Gastrocnemius medialis (tissue), 4 donors: ENCODE measurements at places on chromosomes 3 and 15. TPM values are rescaled to one million over a fixed set of nuclear protein-coding genes. Genes with fewer than 3 reads are reported as not detected.

GRCh38 chr15:35486296-35486695 lies 59.7 kb downstream of the DPH6 start:
- no peak overlapping the region for H3K27ac ChIP-seq
- no peak for DNase-seq
- no peaks in the 10 kb centered on the region for H3K27me3 ChIP-seq
- no peaks in the 10 kb centered on the region for H3K4me1 ChIP-seq
- no peak overlapping the region for H3K4me3 ChIP-seq

GRCh38 chr3:120749843-120750242 lies 7.3 kb downstream of the GTF2E1 start:
- H3K27ac ChIP-seq = no peak overlapping the region
- H3K4me1 ChIP-seq = peaks cover 12% of the 10 kb centered on the region
- H3K27me3 ChIP-seq = no peaks in the 10 kb centered on the region
- no peak for DNase-seq
- no peak overlapping the region for H3K4me3 ChIP-seq

DNA sequence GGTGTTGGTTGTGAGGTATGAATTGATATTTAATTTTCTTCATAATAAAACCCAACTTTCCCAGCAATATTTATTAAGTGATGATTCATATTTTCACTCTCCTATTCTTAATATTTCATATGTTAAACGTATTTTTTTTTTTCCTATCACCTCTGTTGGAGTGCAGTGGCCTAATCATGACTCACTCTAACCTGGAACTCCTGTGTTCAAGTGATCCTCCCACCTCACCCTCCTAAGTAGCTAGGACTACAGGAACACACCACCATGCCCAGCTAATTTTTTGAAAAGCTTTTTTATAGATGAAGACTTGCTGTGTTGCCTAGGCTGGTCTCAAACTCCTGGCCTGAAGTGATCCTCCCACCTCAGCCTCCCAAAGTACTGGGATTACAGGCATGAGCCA lies 8.6 kb downstream of the PARP15 start:
- no peaks in the 10 kb centered on the region for H3K4me1 ChIP-seq
- no peaks in the 10 kb centered on the region for H3K27me3 ChIP-seq
- no peak for DNase-seq
- H3K36me3 ChIP-seq = no peaks in the 10 kb centered on the region
- no peak overlapping the region for H3K27ac ChIP-seq
- H3K4me3 ChIP-seq = no peak overlapping the region

DNA sequence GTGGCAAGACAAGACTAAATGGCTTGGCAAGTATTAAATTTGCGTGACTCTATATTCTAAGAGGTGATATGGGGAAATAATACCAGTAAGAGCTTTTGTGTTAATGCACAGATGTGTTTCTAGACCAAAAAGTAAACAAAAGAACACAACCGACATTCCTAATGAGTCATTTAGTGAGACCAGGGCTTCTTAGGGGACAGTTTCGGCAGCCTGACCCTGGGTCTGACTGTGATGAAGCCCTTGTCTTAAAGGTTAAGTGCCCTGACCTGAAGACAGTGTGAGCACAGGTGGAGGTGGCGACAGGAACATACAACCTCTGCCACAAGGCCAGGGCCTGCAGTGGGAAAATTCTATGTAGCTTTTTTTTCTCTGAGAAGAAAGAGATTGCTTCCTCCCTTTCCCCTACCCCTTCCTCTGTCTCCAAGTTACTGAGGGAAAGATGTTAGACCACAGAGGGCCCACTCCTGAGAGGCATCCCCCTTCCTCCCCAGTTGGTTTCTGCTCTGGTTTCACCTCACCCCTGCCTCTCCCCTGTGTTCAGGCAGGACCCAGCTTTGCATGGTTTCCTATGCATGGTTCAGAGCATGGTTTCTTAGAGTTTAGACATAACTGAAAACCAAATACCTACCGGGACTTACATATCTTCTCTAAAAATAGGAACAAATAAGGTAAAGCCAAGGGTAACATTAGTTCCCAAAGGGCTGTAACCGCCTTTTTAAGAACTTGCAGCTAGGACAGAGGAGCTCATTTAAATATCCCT lies 24.8 kb upstream of the CMTM7 start:
- H3K27ac ChIP-seq = no peak overlapping the region
- H3K36me3 ChIP-seq = no peaks in the 10 kb centered on the region
- H3K4me3 ChIP-seq = no peak overlapping the region
- no peaks in the 10 kb centered on the region for H3K4me1 ChIP-seq
- no peaks in the 10 kb centered on the region for H3K27me3 ChIP-seq
- no peak for DNase-seq

- DNase-seq = no peak
- H3K27ac ChIP-seq = no peak overlapping the region
- H3K4me1 ChIP-seq = no peaks in the 10 kb centered on the region
- no peak overlapping the region for H3K4me3 ChIP-seq
- no peaks in the 10 kb centered on the region for H3K36me3 ChIP-seq
- H3K27me3 ChIP-seq = no peaks in the 10 kb centered on the region
Measured at GRCh38 chr3:153463895-153464294, 301.9 kb downstream of the RAP2B start.

- no peaks in the 10 kb centered on the region for H3K27me3 ChIP-seq
- H3K4me1 ChIP-seq = peaks cover 51% of the 10 kb centered on the region
- DNase-seq = no peak
- H3K27ac ChIP-seq = no peak overlapping the region
- H3K4me3 ChIP-seq = no peak overlapping the region
Measured at GRCh38 chr3:61686228-61686648, 124.9 kb downstream of the PTPRG start.

DNA sequence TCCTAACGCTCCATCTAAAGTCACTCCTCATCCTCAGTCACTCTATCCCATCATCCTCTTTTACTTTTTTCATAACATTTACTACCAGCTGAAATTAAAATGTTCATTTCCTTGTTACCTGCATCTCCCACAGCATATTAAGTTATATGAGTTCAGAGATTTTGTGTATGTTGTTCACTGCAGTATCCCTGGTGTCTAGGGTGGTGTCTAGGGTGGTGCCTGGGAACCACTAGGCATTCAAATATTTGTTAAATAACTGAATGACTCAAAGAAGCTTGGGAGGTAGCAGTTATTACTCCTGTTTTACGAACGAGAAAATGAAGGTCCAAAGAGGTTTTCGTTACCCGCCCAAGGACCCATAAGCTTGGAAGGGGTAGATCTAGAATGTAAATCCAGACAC lies 1.9 kb upstream of the C3orf49 start:
- H3K27me3 ChIP-seq = no peaks in the 10 kb centered on the region
- H3K4me1 ChIP-seq = no peaks in the 10 kb centered on the region
- DNase-seq = no peak
- no peaks in the 10 kb centered on the region for H3K36me3 ChIP-seq

GRCh38 chr3:103446953-103447629 lies 1012.3 kb downstream of the ZPLD1 start:
- H3K27ac ChIP-seq = no peak overlapping the region
- no peaks in the 10 kb centered on the region for H3K4me1 ChIP-seq
- H3K27me3 ChIP-seq = no peaks in the 10 kb centered on the region
- H3K36me3 ChIP-seq = no peaks in the 10 kb centered on the region

DNA sequence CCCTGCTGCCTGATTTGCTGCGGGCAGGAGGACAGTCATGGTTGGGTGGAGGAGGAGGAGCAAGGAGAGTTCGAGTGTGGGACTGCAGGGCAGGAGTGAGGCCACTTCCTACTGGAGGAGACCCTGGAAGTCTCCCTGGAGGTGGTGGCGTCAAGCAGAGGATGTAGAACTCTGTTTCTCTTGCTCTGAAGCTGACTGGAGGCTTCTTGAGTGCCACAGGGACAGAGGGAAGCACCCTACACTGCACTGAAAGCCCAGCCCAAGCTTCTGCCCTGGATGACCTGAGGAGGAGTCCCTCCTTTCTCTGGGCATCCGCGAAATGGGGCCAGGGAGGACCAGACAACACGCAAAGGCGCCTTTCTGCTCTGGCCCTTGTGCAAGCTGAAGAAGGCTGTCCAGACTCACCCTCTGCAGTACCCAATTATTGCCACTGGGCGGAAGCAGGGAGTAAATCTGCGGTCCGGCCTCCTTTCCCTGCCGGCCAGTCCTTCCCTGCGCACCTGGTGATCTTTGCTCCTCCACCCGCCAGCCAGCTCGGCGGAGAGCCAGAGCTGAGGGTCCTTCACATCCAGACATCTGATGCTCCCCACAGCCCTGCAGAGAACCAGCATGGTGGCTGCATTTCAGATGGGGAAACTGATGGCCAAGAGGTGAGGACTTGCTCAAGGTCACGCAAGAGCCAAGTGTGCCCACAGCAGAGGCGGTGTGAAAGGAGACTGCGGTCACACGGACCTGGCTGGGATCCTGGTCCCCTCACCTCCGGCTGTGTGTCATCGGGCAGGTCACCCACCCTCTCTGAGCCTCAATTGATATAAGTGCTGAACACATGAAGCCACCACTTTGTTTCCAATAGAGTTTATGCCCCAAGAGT lies 207.1 kb downstream of the TBC1D2B start:
- DNase-seq = peak; percentile 32
- H3K36me3 ChIP-seq = no peaks in the 10 kb centered on the region
- H3K4me1 ChIP-seq = no peaks in the 10 kb centered on the region
- no peaks in the 10 kb centered on the region for H3K27me3 ChIP-seq

- H3K4me3 ChIP-seq = no peak overlapping the region
- H3K27ac ChIP-seq = no peak overlapping the region
- H3K4me1 ChIP-seq = no peaks in the 10 kb centered on the region
- DNase-seq = no peak
Measured at GRCh38 chr3:58037141-58037910, 29.1 kb downstream of the FLNB start.

DNA sequence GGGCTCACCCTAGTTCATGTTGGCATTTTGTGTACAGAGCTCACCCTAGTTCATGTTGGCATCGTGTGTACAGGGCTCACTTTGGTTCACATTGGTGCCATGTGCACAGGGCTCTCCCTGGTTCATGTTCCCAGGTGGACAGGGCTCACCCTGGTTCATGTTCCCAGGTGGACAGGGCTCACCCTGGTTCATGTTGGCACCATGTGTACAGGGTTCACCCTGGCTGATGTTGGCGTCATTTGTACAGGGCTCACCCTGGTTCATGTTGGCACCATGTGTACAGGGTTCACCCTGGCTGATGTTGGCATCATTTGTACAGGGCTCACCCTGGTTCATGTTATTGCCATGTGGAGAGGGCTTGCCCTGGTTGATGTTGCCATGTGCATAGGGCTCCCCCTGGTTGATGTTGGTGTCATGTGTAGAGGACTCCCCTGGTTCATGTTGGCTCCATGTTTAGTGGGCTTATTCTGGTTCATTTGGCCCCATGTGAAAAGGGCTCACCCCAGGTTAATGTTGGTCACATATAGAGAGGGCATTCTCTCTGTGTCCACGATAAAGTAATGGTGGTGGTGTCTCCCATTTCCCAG lies 31.7 kb upstream of the NR2C2 start:
- H3K27ac ChIP-seq = no peak overlapping the region
- no peak overlapping the region for H3K4me3 ChIP-seq
- no peaks in the 10 kb centered on the region for H3K36me3 ChIP-seq
- H3K4me1 ChIP-seq = no peaks in the 10 kb centered on the region
- no peak for DNase-seq
- H3K27me3 ChIP-seq = no peaks in the 10 kb centered on the region

DNA sequence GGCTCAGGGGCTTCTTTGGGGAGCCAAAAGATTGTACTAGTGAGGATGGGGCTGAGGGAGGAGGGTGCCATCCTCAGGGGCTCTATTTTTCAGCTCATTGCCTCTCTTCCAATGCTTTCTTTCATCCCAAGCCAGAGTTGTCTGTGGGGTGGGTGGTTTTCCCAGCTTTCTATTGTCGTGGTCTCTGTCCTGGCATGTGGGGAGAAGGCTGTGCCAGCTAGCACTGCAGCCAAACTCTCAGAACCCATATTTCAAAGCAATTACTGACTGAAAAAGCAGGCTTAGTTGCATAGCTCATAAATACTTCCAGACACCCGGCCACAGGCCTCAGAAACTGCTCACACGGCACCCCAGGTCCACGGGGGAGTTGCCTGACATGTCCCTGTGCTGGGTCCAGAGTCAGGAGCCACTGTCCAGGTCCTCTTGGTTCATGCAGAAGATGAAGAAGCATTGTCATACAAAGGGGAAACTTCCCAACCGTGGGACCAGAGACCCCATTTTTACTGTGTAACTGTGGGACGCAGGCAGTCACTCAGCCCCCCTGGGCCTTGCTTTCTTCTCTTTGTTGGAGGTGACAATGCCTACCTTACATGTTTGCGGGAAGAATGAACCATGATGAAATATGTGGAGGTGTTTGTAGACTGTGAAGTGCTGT lies 27.6 kb downstream of the FGD5 start:
- H3K36me3 ChIP-seq = no peaks in the 10 kb centered on the region
- peaks cover 10% of the 10 kb centered on the region for H3K4me1 ChIP-seq
- no peak overlapping the region for H3K27ac ChIP-seq
- no peak overlapping the region for H3K4me3 ChIP-seq

DNA sequence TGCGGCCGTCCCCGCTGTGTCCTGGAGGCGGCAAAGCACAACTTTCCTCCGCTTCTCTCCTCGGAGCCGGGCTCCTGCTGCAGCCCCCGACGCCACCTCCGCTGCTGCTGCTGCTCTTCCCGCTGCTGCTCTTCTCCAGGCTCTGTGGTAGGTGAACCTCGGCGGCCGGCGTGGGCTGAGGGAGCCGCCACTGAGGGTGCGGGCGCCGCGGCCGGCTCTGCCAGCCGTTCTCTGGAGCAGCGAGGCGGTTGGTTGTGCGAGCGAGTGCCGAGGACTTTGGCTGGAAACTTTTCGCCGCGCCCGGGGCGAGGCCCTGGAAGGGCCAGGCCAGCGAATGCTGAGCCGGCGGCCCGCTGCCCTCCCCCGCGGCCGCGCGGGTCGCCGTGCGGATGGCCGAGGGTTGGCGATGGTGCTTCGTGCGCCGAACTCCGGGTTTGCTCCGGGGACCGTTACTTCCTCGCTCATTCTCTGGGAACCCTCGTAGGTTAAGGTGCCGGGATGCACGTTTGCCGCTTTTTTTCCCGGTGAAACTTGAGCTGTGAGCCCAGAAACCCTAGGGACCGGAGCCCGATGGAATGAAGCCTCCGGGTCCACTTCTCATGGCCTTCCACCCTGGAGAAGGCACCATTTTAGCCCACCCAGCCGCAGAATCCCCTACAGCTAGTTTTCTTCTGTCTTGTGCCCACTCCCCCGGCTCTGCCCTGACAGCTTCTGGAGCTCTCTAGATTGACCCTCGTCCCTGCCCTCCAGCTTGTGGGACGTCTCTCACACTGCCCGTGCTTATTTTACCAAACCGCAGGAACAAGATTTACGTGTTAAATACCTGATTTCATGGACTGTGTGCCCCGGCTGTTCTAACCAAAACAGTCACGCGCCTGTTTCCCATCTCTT lies 660 bp downstream of the NECTIN3 start:
- H3K27ac ChIP-seq = peak overlapping the region; percentile 78
- H3K36me3 ChIP-seq = no peaks in the 10 kb centered on the region
- DNase-seq = peak; percentile 15
- H3K27me3 ChIP-seq = no peaks in the 10 kb centered on the region
- H3K4me3 ChIP-seq = peak overlapping the region; percentile 95
- peaks cover 13% of the 10 kb centered on the region for H3K4me1 ChIP-seq

Gene RTP3
- total RNA-seq = not detected

Gene ARIH2
- total RNA-seq = 176 TPM

Gene THAP10
- total RNA-seq = 1.6 TPM

Gene TNFAIP8L3
- total RNA-seq = 3.9 TPM

Gene MASP1
- 0.27 TPM for total RNA-seq

Gene GPR27
- not detected for total RNA-seq

Gene PRR20G
- not detected for total RNA-seq
